ENCODE measurements at places on chromosomes 6 and 20.

DNA sequence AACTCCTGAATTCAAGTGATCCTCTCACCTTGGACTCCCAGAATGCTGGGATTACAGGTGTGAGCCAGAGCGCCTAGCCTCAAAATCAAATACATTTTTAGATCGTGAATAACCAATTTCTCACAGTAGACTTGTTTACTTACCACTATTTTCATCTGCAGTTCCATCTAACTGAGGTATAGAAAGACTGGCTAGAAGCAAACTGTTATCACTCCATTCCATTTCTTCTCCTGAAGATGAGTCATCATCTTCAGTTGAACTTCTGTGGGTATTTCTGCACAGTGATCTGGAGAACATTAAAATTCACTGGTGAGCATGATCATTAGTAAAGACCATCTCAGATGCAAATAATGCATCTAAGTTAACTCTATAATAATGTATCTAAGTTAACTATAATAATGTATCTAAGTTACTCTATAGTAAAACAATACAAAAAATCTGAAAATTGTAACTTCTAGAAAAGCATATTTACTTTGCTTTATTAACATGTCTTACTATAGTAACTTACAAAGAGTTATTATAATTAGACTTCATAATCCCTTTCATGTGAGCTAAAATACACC lies 105.4 kb downstream of the REV3L start:
- DNase-seq = no peak

GRCh38 chr20:32784369-32785080 lies 22.3 kb downstream of the DNMT3B start:
- DNase-seq = no peak

DNA sequence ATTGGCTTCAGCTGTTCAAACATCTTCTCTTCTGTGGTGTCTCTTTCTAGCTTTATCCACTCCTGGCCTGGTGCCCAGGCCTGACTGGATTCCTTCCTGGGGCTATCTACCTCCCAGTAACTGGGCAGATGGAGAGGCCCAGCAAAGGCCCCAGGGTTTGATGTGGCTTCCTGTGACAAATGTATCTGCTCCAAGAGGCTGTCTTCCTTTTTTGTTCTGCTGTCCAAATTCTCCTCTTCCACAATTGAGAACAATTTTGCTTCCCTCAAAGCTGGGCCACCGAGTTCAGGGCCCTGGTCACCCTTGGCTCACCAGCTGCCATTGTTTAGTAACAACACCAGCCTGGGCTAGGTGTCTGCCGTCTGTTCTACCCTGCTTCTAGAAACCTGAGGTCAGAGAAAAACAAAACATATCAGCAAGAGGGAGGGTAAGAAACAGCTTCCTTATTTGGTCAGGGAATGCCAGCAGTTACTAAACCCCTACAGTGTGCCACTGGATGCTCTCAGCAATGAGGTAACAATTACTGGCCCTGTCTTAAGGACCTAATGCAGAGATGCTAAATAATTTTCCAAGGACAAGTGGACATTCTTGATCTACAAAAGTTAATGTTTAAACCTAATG lies 3.9 kb downstream of the ZFP57 start:
- no peak for DNase-seq

DNA sequence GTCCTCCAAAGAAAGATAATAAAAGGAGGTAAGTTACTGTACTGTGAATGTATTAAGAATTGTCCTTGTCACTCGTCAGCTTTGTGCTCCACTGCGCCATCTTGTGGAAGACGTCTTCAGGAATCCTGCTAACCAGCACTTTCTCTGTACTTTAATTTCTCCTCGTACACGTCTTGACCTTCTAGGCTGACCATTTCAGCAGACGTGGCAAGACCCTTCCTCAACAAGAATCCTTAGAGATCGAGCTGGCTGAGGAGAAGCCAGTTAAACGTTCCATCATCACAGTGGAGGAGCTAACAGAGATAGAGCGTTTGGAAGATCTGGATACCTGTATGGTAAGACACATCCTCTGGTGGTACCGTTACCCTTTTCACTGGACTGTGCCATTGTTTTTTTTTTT lies 95.5 kb upstream of the SCGN start:
- peak; percentile 52 for DNase-seq

- no peak for DNase-seq
Measured at GRCh38 chr20:25984933-25985332, 288.3 kb upstream of the ZNF337 start.

DNA sequence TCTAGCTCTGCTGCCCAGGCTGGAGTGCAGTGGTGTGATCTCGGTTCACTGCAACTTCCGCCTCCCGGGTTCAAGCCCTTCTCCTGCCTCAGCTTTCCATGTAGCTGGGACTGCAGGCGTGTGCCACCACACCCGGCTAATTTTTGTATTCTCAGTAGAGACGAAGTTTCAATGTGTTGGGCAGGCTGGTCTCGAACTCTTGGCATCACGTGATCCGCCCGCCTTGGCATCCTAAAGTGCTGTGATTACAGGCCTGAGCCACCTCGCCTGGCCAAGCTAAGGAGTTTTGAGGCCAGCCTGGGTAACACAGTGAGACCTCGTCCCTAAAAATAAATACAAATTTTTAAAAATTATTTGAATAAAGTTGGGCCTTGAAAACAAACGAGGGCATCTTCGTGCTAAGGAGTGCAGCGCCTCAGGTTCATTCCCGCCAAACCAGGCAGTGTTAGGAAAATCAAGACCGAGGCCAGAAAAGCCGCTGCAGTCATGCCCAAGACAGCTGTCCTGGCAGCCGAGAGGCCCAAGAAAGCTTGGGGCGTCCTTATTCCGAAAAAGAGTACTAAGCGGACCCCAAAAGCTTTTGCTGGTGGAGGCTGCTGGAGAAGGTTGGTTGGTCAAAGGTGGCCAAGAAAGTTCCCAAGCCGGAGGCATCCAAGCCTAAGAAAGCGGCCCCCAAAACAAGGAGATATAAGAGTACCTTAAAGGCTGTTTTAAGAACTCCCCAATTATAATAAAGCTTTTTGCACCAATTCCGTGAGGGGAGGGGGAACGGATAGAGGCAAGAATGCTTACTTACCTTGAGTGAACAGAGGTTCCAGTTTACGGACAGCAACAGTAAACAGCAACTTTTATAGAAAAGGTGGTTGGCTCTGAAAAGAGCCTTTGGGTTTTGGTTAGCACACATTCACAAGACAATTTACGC lies 109.0 kb downstream of the HFE start:
- DNase-seq = no peak

DNA sequence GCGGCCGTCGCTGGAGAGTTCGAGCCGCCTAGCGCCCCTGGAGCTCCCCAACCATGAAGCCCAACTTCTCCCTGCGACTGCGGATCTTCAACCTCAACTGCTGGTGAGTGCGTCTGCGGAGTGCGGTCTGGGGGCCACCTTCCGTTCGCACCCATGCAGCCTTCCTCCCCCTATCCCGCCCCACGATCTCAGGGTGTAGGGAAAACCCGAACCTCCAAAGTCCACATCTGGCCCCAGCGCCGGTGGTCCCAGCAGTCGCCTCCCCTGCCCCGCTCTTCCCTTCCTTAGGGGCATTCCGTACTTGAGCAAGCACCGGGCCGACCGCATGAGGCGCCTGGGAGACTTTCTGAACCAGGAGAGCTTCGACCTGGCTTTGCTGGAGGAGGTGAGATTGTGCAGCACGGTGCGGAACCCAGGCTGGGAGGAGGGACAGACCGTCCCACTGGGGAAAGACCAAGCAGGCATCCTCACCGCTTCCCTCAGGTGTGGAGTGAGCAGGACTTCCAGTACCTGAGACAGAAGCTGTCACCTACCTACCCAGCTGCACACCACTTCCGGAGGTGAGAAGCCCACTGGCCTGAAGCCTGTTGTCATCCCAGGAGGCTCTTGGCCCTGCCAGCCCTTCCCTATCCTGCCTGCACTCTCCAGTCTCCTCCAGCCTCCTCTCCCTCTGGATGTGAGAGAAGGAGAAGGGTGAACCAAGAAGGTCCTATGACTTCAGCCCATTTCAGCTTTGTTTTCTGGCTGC lies 719 bp downstream of the SMPD2 start:
- DNase-seq = peak; percentile 62

GRCh38 chr20:44039741-44040140 lies 125.1 kb downstream of the TOX2 start:
- DNase-seq = no peak

- no peak for DNase-seq
Measured at GRCh38 chr6:33952016-33952415, 148.2 kb upstream of the MLN start.

GRCh38 chr20:51365670-51366069 lies 176.8 kb downstream of the NFATC2 start:
- no peak for DNase-seq

- no peak for DNase-seq
Measured at GRCh38 chr6:162408826-162409535, 318.6 kb downstream of the PRKN start.

DNA sequence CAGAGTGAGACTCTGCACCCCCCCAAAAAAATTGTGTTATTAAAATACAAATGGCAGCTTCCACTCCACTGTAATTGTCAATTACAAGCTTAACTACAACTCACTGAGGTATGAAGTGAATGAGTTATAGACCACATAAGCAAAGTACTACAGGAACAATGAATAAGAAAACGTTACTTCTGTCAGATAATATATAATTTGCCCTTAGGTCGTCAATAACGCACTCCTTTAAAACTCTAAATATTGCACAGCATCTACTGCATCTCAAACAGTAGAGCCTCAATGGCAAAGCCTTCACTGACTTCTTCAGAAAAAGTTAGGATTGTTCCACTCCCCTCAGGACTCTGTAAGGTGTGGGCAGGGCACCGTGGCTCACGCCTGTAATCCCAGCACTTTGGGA lies 2.0 kb upstream of the HBS1L start:
- no peak for DNase-seq

- no peak for DNase-seq
Measured at GRCh38 chr6:129133770-129134192, 250.8 kb downstream of the LAMA2 start.

DNA sequence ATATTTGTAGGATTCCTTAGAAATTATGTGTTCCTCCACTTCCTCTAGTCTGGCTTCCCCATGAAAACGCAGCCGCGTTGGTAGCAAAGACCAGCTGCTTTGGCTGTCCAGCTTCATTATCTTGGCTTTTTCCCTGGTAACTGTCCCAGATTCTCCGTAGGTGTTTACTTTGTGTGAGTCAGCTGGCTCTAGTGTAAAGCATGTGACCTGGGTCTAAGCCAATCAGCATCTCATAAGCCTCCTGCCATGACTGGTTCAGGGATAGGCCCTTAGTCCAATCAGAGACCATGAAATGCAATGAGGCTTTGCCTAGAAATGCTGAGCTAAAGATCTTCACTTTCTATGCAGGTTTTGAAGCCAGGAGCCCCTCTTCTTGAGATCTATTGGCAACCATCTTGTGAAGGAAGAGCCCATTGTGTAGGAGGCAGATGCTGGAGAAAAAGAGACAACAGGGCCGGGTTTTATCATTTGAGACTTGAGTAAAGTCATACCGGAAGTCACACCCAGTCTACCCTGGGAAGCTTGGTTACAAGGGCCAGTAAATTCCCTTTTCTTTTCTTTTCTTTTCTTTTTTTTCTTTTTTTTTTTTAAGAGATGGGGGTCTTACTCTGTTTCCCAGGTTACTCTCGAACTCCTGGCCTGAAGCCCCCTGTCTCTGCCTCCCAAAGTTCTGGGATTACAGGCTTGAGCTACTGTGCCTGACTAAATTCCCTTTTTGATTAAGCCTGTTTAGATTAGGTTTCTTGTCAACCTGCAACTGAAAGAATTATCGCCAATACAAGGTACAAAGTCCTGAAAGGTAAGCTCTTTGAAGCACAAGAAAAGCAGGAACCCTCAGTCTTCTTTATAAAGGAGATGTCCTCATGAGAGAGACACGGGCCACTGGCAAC lies 256.5 kb upstream of the RREB1 start:
- DNase-seq = no peak

DNA sequence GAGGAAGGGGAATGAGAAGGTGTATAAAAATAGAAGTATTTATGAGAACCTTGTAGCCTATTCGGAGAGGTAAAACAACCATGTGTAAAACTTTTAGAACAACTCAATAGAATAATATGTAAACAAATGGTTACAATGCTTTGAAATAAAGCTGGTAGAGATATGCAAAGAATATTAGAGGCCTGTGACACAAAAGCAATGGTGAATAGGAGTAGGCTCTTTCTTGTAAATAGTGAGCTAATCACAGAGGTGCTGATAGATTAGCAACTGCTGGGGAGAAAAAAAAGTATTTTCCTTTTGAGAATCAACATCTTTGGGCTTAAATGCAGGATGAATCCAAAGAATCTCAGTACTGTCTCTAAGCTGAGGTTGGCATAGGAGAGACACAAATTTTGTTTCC lies 7.0 kb downstream of the TMEM200A start:
- no peak for DNase-seq

All from KG1 (cell line).